Adipocyte (in vitro differentiated cells): ENCODE measurements at places on chromosomes 6 and 20.

GRCh38 chr6:13038315-13038714 is 290.0 kb downstream of the TBC1D7 start:
- DNase-seq = no peak

DNA sequence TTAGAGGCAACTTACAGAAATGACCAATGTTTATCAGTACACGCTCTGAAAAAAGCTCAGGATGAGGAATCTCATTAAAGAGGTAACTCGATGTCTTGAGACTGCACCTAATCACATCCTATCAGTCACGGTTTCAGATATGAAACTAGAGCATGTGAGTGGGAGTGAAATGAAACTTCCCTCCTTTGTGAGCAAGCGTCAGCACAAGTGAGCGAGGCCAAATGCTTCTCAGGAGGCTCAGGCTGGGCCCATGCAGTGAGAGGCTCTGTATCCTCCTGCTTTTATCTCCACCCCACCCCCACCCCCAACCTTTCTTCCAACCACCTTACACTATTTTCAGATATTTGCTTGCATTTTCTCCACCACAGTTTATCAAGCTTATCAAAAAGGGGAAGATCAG is 140.8 kb upstream of the RIMS1 start:
- DNase-seq = no peak

DNA sequence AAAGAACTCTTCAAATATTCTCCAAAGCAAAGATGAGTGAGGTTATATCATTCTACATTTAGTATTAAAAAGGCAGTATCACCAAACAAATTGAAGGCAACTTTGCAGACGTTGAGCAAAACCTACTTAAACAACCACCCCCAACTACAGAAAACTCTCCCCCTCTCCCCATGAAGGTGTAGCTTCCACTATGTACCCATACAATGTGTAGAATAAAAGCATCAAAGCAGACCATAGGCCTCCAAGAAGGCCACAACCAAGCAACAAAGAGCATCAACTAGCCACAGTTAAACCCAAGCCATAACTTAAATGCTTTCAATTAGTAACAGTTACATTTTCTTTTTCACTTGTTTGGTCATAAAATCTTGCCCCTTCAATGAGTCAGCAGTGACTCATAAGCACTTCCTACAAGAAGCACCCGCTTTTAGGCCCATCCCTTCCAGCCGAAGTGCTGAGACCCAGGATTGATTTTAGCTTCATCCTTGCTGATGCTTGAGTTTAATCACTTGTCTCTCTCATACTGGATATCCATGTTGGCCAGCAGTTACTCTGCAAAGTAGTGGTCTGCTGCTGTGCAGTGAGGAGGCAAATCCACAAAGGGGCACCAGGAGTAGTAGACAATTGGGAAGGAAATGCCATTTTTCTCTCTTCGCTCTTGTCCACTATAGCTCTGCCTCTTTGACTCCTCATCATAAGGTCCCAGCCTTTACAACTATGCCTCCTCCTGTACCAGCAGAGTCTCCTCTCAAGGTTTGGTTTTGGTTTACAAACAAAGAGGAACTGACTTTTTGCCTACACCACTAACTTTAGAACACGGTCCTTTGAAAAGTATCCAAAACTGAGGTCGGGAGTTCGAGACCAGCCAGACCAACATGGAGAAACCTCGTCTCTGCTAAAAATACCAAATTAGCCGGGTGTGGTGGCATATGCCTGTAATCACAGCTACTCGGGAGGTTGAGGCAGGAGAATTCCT is 8.4 kb upstream of the NUP153 start:
- DNase-seq = peak; percentile 83

DNA sequence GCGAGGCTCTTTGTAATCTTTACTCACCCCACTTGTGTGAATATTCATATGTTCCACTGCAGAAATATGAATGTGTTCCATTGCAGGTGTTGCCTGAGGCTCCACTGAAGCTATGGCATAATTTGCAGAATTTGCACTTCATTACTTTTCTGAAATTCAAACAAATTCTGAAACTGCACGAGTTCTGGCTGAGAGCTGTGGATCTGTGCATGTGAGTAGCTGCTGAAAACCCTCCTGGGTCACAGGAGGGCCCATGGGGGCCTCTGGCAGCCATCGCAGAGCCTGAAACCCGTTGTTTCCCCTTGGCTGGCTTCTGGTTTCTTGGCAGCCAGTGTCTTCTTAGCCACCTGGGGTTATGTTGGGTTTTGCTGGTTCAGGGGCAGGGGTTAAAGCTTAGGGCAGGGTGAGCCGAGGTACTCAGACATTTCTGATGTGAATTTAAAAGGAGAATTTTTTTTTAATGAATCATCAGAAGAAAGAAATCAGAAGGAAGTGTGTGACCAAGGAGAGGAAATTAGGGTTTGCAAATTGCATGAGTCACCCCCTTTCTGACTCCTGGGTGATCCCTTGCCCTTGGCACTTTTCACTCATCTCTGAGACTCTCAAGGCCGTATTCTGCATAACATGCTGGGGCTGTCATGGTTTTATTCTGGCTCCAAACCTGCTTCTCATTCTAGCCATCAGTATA is 40.6 kb downstream of the TOX2 start:
- DNase-seq = peak; percentile 86

GRCh38 chr6:27176523-27177484 is 70.7 kb upstream of the PRSS16 start:
- peak; percentile 77 for DNase-seq

DNA sequence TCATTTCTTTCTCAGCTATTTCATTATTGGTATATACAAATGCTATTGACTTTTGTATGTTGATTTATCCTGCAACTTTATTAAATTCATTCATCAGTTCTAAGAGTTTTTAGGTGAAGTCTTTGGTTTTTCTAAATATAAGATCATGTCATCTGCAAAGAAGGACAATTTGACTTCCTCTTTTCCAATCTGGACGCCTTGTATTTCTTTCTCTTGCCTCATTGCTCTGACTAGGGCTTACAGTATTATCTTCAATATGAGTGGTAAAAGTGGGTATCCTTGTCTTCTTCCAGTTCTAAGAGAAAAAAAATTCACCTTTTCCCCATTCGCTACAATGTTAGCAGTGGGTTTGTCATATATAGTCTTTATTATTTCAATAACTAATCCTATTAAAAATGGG is 38.0 kb downstream of the KIF16B start:
- DNase-seq = no peak

GRCh38 chr20:13117200-13117599 is 103.9 kb upstream of the ISM1 start:
- no peak for DNase-seq

DNA sequence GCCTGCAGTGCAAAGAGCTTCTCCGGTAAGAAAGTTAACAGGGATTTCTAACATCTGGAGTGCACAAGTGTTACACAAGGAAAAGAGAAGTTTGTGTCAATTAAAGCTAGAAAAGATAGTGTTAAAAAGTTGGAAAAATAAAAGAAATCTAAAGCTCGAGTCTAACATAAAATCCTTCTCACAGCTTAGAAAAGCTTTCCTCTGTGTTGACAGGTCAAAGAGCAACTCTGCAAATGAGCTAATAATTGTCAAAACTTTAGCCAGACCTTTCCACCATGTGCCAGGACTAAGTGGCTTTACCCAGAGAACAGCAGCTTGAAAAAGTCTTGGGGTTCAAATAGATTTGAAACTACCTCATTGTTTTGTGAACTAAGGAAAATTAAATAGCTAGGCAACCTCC is 14.8 kb downstream of the PTPRK start:
- no peak for DNase-seq

DNA sequence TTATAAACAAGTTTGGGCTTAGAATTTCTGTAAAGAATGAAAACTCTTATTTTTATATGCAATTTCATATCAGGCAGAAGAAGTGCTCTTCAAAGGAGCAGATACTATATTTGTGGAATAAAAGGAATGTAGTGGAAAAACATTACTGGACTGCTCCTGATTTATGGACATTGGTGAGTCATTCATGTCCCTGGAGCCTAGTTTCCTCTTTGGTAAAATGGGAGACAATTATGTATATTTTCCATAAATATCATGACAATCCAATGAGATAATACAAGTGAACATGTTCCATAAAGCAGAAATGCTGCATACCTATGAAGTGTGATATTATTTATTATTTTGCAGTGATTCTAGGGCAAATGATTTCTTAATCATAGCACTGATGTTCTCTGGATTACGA is 445.8 kb upstream of the CITED2 start:
- DNase-seq = peak; percentile 32

DNA sequence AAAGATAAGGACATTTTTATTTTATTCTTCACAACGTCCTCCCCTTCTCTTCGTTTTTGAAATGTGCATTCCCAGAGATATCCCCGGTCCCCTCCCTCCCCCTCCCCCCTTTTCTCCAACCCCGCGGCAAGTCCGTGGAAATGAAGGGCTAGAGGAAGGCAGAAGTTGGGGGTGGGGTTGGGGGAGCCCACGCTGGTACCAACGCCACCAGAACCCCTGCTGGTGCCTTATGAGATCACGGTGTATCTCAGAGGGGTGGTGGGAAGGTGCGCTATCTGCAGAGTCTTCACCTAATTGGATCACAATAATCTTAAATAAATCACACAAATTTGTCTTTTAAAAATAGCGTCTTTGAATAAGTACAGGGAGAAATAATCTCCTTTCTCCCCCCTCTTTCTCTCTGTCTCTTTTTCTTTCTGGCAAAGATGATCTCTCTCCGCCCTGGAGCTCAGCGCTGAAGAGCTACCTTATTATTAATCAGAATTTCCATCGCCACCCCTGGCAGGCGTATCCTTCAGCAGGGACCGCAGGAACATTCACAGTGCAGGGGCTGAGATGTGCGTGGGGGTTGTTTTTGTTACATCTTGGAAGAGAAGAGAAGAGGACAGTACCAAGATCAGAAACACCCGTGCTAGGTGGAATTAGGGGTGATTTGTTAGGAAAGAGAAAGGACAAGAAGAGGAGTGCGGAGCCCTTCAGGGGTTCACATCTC is 915 bp downstream of the CLVS2 start:
- DNase-seq = no peak

DNA sequence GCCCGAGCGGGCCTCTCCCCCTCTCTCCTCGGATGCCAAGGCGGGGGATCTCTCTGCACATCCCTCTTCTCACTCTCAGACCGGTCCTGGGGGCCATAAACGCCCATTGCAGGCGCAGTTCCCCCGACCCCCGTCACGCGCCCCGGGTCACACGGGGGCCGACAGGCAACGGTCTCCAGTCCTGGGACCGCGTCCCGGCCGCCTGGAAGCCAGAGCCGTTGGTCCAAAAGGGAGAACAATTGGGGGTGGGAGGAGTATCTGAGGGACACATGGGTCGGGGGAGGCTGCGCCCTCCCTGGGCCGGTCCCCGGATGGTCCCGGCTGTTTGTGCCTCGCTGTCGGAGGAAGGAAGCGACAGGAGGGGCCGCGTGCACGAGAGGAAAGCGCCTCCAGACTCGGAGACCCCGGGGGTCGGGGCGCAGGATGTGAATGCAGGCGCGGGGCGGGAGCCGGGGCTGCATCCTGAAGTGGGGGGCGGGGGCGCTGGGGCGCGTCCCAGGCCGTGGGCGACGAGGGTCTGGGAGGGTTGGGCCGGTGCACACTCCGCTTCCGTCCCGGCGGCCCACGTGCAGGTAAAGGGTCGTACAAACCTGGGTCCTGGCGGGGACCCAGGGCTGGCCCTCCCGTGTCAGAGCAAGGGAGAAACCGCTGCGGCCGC is 903 bp downstream of the SLC4A11 start:
- no peak for DNase-seq

DNA sequence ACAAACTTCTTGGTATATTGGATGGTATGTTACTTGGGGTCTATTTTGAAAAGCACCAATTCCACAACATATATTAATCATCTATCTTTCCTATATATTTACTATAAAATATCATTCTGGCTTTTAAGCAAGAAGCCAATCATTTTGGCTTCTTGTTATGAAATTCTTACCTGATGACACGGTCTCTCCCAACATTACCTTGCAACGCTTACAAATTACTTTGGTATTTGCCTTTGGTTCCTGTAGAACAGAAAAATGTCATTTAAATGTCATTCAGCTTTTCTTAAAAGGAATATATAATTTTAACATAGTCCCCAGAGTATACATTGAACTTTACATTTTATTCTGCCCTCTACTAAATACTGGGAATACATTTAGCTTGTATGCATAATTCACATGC is 27.4 kb downstream of the UBE3D start:
- no peak for DNase-seq
